Stimulated activated CD4-positive, alpha-beta T cell treated with anti-CD3 and anti-CD28 coated beads, Interleukin-4, amount 100 ng/mL, for 4 hours (primary cell): ENCODE measurements at places on chromosomes 7 and 10.

DNA sequence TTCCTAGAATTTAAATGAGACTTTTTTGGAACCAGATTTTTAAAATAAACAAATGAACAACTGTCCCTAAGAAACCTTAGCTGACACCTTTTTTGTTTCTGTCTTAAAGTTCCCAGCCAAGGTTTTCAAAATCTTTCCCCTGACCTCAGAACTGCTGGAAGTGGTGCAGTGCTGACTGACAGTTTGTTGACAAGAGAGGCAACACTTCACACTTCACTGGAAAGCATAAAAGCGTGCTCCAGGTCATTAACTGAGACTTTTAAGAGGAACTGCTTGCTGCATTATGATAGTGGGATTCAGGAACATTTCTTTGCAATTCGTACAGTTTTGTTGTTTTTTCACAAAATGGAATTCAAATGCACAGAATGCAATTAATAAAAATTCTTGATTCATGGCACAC is 36.2 kb downstream of the SYPL1 start:
- DNase-seq = no peak

GRCh38 chr7:150823043-150823442 is 22.5 kb downstream of the TMEM176A start:
- no peak for DNase-seq

DNA sequence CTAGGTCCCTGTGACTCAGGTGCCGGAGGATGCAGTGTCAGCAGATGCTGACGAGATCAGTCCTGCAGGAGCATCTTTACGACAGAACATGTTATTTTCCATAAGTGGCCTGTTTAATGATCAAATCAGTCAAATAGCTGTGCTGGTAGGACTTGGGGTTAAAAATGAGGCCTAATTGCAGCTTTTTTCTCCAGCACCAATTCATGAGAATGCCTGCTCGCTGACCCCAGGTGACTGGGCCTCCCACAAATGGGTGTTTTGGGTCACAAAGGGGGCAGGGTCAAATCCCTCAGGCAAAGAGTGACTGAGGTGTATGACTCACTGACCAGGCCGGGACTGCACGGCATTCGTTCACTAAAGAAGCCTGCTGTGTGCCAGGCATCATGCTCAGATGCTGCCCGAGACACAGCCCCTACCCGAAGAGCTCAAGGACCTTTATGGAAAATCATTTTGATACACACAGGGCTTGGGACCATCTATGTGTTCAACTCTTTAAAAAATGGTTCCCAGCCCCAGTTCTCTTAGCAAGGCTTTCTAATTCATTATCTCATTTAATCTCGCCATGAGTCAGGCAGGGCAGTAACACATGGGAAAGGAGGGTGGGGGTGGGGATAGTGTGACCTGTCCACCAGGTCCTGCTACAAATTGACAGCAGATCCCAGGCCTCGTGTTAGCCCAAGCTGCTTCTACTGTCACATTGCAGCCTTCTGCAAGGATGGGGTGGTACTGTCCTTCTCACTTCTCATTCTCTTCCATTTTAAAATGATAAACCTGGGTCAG is 21.1 kb downstream of the ZNF775 start:
- DNase-seq = no peak

GRCh38 chr7:17600340-17600752 is 301.9 kb downstream of the AHR start:
- DNase-seq = no peak

GRCh38 chr7:11430841-11431240 is 401.2 kb downstream of the THSD7A start:
- DNase-seq = no peak

DNA sequence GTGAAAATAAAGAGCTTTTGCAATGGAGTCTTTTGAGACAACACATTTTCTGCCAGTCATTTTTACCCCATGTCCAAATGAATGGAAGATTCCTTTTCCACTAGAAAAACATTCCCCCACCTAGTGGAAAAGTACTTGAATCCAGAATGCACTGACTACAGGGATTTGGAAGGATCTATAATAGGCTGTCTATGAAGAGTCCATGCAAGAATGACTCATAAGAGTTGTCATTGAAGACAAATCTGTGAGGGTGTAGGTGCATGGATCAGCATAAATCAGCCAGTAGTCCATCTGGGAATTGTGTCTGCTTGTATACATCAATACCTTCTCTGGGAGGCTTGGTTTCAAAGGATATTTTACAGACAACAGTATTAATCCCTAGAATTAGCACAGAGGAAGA is 32.5 kb upstream of the TRUB1 start:
- DNase-seq = no peak

DNA sequence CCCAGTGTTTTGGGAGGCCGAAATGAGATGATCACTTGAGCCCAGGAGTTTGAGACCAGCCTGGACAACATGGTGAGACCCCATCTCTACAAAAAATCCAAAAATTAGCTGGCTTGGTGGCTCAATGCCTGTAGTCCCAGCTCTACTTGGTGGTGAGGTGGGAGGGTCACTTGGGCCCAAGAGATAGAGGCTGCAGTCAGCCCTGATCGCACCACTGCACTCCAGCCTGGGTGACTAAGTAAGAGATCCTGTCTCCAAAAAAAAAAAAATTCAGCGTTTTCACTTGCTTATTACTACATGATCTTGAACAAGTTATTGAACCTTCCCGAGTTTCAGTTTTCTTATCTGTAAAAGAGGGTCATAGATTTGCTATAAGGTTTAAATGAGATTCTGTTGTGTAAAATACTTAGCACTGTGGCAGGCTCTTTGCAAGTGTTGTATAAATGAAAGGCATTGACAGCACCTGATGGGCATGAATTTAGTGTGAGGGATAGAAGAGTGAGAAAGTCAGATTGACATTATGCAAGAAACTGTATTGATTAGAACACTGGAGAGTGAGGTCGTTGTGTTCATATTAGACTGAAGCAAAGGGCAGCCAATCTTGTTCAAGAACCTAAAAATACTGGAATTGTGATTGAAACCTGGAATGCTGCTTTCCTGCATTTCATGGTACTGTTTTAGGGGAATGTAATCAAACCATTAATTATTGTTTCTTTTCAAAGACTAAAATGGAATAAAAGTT is 136.8 kb downstream of the LCOR start:
- DNase-seq = no peak

GRCh38 chr10:82529062-82529461 is 654.1 kb downstream of the NRG3 start:
- no peak for DNase-seq

DNA sequence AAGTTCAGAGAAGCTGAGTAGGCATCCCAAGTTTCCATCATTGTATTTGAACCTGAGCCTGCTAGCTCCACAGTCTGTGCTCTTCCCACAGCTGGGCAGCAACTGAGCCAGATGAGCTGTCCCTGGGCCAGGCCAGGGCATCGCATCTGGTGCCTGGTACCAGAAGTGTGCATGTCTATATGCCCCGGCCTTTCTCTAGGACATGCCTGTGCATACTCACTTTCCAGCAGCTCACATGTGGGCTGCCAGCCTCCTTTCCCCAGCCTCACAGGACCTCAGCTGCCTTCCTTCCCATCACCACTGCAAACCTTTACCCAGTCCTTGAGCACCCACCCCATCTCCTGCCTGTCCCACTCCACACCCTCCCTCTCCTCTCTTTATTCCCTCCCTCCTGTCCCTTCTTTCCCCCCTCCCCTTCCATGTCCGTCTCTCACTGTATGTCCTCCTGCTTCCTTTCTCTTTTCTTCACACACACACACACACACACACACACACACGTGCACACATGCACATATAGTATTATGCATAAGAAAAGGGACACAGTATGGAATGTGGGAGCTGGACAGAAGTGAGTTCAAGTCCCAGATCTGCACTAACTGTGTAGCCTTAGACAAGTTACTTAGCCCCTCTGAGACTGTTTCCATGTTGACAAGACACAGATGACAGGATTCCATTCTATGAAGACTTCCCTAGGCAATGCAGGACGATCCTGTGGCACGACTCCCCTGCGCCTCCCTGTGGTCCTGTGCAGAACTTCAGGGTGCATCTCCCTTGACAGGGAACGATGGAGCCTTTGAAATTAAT is 10.9 kb downstream of the CDHR1 start:
- peak; percentile 34 for DNase-seq

GRCh38 chr10:117373823-117374505 is 1.3 kb downstream of the PDZD8 start:
- DNase-seq = peak; percentile 5

DNA sequence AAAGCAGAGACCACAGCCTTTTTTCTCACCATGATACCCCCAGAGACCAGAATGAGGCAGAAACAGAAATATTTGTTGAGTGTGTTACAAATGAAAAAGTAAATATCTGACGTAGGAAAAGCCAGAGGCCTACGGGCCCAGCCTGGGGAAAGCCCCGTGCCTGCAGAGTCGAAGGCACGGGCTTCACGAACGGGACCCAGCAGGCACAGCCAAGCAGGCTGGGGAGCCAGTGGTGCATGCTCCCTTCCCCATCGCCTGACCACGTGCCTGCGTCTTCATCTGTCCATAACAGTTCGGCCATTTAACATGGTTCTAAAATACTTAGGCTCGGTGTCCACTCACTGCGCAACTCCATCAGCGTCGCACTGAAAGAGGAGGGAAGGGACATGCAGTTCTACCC is 50.8 kb downstream of the SLIT1 start:
- no peak for DNase-seq

GRCh38 chr7:89339748-89340147 is 544.2 kb upstream of the TEX47 start:
- no peak for DNase-seq

- no peak for DNase-seq
Observed at GRCh38 chr10:12348294-12348869, 965 bp upstream of the CAMK1D start.

DNA sequence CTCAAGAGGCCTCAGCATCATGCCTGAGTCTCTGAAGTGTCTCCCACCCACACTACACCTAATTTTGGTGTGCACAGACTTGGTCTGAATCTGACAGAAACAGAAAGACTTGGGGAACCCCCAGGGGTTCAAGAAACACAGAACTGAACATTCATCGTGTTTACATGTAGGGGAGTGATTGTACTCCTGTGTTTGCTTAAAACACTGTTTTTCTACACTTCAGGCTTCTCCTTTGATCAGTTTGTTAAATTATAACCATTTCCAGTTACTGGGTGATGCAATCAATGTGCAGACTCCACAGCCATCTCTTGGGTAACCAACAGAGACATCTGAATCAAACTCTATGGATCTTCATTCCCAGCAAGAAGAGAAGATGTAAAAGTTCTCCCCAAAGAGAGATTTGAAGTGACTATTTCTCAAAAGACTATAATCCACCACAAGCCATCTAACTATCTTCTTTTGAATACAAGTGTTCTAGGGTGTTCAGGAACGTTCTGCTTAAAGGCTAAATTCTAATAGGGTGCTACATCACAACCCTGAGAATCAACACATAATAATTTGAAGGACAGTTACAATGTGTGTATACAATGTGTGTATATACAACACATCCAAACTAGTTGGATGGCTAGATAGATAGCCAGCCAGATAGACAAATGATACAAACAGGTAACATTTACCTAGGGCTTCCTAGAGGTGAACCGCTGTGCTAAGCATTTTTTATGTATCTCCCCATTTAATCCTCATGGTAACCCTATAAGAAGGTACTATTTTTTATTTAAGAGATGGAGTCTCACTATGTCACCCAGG is 34.2 kb downstream of the DNAJC12 start:
- no peak for DNase-seq

DNA sequence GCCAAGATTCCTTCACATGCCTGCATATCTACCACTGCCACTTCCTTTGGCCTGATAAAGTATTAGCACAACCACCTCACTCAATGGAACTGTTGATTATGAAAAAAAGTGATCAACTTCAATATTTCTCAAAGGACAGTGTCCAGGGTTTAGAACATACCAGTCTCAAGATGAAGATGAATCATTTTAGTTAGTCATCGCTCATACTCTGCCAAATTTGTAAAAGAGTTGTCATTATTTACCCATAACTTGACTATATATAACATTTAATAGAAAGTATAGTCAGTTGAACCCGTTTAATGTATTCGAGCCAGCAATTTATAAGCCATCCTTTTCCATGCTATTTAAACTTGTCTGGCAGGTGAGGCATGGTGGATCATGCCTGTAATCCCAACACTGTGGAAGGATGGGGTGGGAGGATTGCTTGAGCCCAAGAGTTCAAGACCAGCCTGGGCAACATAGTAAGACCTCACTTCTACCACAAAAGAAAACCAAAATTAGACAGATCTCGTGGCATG is 33.2 kb downstream of the SPAM1 start:
- no peak for DNase-seq

DNA sequence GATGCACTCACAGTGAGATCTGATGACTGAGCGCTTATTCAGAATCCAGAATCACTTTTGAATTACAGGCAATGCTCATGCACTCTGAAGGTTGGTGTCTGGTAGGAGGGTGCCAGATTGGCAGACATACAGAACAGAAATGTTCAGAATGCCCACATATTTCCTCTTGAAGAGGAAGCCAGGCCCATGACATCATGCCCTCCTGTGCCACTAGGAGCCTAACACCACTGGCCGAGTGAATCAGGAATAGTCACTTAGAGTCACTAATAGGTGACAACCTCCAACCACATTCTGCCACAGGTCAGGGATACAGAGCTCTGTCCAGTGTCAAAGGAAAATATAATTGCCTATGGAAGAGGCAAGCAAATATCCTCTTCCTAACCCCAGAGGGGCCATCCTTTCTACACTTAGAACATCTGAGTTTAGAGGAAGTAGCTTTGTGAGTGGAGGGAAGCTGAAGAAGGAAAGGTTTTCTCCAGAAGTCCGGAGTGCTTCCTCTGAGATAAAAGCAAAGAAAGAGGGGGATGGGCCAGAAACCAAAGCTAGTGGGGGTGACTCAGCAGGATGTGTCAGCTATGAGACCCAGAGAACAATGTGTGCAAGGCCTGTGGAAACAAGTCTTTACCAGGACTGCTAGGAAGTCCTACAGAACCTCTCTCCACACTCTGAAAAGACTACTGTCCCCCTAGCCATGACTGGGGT is 838.8 kb downstream of the GRID1 start:
- DNase-seq = no peak

- no peak for DNase-seq
Observed at GRCh38 chr10:125057158-125058001, 103.0 kb downstream of the CTBP2 start.

- DNase-seq = no peak
Observed at GRCh38 chr7:139330333-139331030, 10.7 kb upstream of the FMC1 start.

- DNase-seq = no peak
Observed at GRCh38 chr7:36614959-36615358, 109.3 kb downstream of the AOAH start.

- no peak for DNase-seq
Observed at GRCh38 chr10:50310560-50311174, 59.4 kb upstream of the ASAH2 start.
